ENCODE measurements at places on chromosomes 4 and X.

GRCh38 chr4:13654162-13654797 is 26.8 kb upstream of the BOD1L1 start:
- DNase-seq, result peak; percentile 64

GRCh38 chr4:40731361-40731760 is 18.4 kb upstream of the NSUN7 start:
- no peak for DNase-seq

- DNase-seq, result no peak
Measured at GRCh38 chr4:57446266-57446665, 336.1 kb upstream of the IGFBP7 start.

DNA sequence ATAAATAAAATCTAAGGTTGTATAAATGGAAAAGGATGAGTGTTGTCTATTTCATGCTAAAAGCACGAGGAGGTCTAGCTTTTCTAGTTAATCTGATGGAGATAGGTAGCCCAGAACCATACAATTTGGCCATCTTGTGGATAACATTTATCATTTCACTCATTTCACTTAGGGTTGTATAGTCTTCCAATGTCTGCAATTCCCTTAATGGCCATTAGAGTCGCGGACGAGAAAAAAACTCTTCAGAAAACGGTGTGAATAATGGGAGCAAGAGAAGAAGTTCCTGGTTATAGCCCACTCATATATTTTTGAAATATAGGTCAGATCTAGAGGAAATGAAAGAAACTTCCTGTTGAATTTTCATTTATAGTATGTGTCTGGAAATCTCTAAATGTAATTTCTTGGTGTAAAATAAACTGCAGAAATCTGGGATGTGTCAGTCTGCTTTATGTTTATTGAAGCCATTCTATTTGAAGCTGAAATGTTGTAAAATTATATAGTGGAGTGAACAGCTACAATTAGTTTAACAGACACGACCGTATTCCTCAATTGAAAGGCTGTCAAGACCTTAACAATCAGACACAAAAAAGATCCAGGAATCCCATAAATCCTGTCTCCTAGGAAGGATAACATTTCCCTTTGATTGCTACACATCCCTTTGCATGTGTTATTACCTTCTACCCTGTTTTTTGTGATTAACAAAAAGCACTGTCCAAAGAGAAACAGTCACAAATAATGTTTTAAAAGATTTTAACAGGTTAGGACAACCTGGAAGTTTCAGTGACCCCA is 47.7 kb upstream of the MGST2 start:
- DNase-seq, result no peak

- no peak for DNase-seq
Measured at GRCh38 chrX:152259150-152259549, 120.8 kb upstream of the MAGEA10 start.

GRCh38 chrX:16479206-16479869 is 170.6 kb upstream of the S100G start:
- DNase-seq, result no peak

- no peak for DNase-seq
Measured at GRCh38 chr4:75340561-75340960, 173.6 kb downstream of the RCHY1 start.

DNA sequence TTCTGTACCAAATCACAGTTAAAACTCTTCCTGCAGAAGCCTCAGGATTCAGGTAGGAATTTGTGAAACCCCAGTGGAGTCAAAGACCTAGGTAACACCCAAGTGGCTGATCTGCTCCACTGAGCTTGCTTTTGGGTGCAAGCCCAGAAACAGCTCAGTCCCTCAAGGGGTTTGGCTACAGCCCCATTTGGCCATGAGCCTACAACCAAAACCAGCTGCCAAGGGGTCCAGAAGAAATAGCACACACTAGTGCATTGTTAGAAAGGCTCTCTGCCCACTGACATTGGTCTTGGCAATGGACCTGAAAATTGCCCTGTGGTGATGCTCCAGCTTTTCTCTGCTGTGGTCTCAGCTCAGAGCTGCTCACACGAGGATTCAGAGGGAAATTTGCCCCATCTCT is 577.4 kb upstream of the INTU start:
- no peak for DNase-seq

DNA sequence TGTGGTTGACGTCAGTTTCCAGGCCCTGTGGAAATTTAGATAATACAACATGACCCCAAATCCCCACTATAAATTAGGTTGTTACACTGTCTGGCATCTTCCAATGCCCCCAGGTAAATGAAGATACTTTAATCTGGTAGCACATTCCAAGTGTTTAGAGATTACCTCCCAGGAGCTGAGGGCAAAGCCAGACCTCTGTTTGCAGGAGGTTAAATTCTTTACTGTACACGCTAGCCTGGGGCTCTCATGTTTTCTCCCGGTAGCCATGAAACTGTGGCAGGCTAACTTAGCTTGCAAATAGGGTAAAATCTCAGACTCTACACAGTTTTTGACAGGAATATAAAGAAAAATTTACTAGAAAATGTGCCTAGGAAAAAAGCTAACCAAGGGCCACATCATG is 450.0 kb downstream of the PDGFC start:
- DNase-seq, result no peak

- no peak for DNase-seq
Measured at GRCh38 chrX:150047818-150048217, 109.5 kb upstream of the EOLA2 start.

GRCh38 chr4:2787230-2788100 is 5.4 kb upstream of the SH3BP2 start:
- no peak for DNase-seq

GRCh38 chr4:5020341-5020740 is 1.1 kb upstream of the CYTL1 start:
- DNase-seq, result no peak

DNA sequence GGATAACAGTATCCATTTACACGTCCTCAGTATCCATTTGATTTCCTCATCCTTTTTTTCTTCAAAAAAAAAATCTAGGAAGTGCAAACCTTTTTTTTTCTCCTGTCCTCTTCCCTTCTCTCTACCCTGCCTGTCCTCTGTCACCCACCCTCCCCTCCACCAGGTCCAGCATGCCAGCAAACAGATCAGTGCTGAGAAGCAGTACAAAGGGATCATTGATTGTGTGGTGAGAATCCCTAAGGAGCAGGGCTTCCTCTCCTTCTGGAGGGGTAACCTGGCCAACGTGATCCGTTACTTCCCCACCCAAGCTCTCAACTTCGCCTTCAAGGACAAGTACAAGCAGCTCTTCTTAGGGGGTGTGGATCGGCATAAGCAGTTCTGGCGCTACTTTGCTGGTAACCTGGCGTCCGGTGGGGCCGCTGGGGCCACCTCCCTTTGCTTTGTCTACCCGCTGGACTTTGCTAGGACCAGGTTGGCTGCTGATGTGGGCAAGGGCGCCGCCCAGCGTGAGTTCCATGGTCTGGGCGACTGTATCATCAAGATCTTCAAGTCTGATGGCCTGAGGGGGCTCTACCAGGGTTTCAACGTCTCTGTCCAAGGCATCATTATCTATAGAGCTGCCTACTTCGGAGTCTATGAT is 1.7 kb downstream of the SLC25A4 start:
- no peak for DNase-seq

- DNase-seq, result no peak
Measured at GRCh38 chr4:86493460-86493859, 100.7 kb upstream of the PTPN13 start.

GRCh38 chr4:152421576-152421975 is 114.3 kb downstream of the FBXW7 start:
- DNase-seq, result no peak

DNA sequence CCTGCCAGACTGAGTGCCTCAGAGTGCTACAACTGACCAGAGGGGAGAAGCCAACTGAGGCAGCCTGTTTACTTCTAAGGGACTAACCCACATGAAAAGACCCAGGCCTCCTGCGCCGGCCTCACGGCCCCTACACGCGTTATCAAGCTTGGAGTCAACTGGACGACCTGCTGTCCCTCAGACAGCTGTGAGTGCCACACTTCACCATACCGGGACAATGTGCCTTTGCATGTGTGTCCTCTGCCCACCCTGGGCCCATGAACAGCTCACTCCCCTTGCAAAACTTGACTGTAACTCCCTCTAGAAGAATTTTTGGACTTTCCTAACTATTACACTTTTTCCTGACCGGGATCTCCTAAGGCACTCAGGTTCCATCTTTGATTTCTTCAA is 1.8 kb downstream of the NOP14 start:
- no peak for DNase-seq

GRCh38 chrX:37867536-37868153 is 20.3 kb upstream of the DYNLT3 start:
- DNase-seq, result no peak

DNA sequence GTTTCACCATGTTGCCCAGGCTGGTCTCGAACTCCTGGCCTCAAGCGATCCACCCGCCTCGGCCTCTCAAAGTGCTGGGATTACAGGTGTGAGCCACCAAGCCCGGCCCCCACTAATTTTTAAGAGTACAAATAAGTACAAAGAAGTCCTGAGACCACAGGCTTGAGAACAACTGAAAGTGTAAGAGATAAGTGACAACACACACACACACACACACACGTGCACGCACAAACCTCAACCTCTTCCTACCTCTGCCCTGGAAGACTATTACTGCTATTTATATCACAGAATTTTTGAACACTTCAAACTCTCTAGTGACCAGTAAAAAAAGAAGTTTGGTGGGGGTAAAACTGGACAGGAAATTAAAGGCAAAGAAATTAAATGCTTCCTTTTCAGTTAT is 7.5 kb downstream of the KLHL15 start:
- DNase-seq, result no peak

- no peak for DNase-seq
Measured at GRCh38 chrX:19673375-19674040, 158.2 kb upstream of the MAP3K15 start.

DNA sequence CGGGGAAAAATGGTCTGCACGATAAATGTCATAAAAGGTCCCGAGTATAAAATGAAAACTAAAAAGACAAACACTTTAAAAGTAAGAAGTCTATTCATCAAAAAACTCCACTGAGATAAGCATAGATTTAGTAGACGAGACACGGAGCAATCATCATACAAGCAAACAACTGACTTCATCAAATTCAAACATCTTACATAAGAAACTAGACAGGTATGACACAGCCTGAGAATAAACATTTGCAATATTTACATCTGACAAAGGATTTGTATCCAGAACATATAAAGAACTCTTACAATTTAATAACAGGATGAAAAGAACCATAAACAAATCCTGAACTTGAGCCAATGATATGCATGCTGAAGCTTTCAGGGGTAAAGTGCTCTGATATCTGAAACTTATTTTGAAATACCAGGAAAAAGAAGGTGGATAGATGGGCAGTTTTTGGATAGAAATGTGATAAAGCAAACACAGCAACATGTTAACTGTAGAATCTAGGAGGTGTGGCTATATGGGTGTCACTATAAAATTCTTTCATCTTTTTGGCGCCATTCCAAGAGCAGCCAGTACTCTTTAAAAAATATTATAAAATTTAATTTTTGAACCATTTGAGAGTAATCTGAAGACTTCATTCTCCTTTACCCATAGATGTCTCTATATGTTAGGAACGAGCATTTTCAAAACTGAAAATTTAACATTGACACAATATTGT is 12.0 kb downstream of the MPP1 start:
- no peak for DNase-seq

GRCh38 chr4:19993242-19993641 is 258.5 kb upstream of the SLIT2 start:
- no peak for DNase-seq
